ENCODE measurements at places on chromosomes 12 and 14.
A peak's percentile ranks its signal among the peaks of the same experiment; 100 is the strongest.

DNA sequence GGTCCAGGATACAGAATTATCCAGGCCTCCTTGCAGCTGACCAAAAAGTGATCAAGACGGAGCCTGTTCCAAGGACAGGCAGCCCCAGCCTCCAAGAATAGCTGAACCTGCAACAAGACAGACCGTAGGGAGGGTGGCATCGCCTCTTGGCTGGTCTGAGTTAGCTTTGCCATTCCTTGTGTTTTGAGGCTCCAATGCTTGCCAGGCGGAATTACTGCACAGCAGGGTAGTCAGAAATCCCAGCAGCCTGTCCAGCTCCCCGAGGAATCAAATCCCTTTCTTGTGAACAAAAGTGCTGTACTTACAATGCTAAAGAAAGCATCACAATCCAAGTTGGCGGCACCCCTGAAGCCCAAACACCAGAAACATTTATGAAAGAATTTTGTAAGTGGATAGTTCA is 246.9 kb downstream of the TMEM132C start:
- no peaks in the 10 kb centered on the region for H3K36me3 ChIP-seq
- H3K27me3 ChIP-seq = no peaks in the 10 kb centered on the region
- H3K4me1 ChIP-seq = no peaks in the 10 kb centered on the region
- no peak overlapping the region for H3K4me3 ChIP-seq

GRCh38 chr12:91077228-91077954 is 19.6 kb upstream of the KERA start:
- no peak for DNase-seq
- peak overlapping the region; percentile 22 for H3K4me3 ChIP-seq
- no peaks in the 10 kb centered on the region for H3K36me3 ChIP-seq
- peaks cover 12% of the 10 kb centered on the region for H3K4me1 ChIP-seq
- H3K27ac ChIP-seq = no peak overlapping the region
- H3K27me3 ChIP-seq = no peaks in the 10 kb centered on the region

- DNase-seq = peak; percentile 61
- H3K36me3 ChIP-seq = no peaks in the 10 kb centered on the region
- no peak overlapping the region for H3K27ac ChIP-seq
- no peaks in the 10 kb centered on the region for H3K4me1 ChIP-seq
- H3K4me3 ChIP-seq = no peak overlapping the region
Observed at GRCh38 chr12:11592484-11592883, 57.0 kb upstream of the ETV6 start.

DNA sequence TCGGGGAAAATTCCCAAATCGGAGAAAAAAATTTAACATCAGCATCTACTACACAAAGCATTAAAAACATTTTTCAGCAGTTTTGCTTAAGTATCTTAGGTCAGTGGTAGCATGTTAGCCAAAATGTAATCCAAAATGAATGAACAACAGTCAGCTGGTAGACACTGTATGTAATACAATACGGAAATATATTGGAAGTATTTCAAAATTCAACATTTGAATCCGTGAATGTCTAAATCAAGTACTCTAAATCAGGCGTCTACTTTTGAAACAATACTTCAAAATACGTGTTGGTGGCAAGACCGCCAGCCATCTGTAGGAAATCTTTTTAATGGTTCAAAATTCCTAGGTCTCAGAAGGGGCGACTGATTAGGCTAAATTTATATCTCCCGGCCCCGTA is 1.1 kb downstream of the SCAF11 start:
- peak overlapping the region; percentile 94 for H3K4me3 ChIP-seq
- H3K27ac ChIP-seq = peak overlapping the region; percentile 94
- H3K36me3 ChIP-seq = peaks cover 20% of the 10 kb centered on the region
- H3K4me1 ChIP-seq = peaks cover 4% of the 10 kb centered on the region

- no peak overlapping the region for H3K4me3 ChIP-seq
- DNase-seq = peak; percentile 61
- no peaks in the 10 kb centered on the region for H3K27me3 ChIP-seq
- no peaks in the 10 kb centered on the region for H3K36me3 ChIP-seq
- no peak overlapping the region for H3K27ac ChIP-seq
Observed at GRCh38 chr12:13595536-13596443, 385.6 kb downstream of the GRIN2B start.

GRCh38 chr14:63480599-63480998 is 62.6 kb downstream of the PPP2R5E start:
- H3K27me3 ChIP-seq = no peaks in the 10 kb centered on the region
- no peak overlapping the region for H3K4me3 ChIP-seq
- no peak for DNase-seq
- no peaks in the 10 kb centered on the region for H3K36me3 ChIP-seq
- no peak overlapping the region for H3K27ac ChIP-seq

DNA sequence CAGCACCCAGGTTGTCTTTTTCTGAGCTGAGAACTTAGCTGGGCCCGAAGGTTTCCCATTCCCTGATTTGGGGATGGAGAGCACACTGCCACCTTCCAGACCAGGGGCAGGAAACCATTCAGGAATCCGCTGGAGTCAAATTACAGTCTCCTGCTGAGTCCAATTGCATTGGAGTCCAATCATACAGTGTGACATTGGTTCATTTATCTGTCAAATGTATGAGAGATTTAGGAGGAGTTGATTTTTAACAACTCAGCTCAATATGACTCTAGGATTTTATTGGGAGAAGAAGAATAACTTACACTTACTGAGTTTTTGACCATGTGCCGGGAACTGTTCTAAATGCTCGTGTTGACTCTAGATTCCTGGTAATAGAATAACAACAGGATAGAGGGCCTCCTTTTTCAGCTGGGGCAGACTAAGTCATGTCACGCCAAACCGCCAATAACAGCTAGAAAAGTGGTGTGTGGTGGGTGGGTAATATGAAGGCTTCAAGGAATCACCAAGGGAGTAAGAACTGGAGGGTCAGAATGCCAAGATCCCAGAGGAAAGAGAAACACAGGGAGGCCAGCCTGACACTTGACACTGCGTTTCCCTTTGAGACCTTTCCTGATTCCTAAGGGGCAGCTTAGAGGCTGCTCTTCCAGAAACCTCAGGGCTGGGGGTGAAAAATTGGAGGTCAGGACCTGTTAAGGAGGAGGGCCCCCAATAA is 11.5 kb downstream of the SYNDIG1L start:
- H3K4me1 ChIP-seq = peaks cover 44% of the 10 kb centered on the region
- H3K27me3 ChIP-seq = no peaks in the 10 kb centered on the region
- peak; percentile 73 for DNase-seq
- H3K36me3 ChIP-seq = no peaks in the 10 kb centered on the region
- no peak overlapping the region for H3K4me3 ChIP-seq

GRCh38 chr14:30156571-30156970 is 228.9 kb upstream of the PRKD1 start:
- no peaks in the 10 kb centered on the region for H3K27me3 ChIP-seq
- H3K4me3 ChIP-seq = no peak overlapping the region
- no peak overlapping the region for H3K27ac ChIP-seq
- H3K4me1 ChIP-seq = peaks cover 2% of the 10 kb centered on the region

DNA sequence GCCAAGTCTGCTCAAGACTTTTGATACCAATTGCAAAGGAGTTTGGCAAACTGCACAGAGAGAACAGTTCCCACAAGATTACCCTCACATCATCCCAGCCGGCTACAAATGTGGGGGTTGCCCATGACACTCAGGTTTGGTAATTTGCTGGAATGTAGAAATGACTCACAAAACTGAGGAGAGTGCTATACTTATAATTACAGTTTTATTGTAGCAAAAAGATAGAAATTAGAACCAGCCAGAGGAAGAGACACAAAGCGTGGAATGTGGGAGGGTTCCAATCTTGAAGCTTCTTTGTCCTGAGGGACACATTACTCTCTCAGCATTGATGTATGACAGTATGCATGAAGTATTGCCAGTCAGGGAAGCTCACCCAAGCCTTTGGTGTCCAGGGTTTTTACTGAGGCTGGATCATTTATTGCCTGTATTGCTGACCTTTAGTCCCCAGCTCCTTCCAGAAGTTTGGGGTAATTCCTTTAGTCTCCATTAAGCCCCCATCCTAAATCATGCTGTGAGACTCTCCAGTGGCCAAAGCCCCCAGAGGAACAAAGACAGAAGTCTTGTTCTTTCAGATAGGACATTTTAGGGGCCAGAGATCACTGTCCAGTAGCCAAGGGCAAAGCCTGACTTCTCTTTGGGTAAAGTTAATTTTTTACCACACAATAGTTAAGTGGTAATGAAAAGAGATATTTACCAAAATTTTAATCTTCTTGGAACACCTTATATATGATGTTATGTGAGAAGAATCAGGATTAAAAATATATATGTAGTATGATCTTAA is 9.9 kb downstream of the TBK1 start:
- no peak overlapping the region for H3K27ac ChIP-seq
- DNase-seq = no peak
- no peaks in the 10 kb centered on the region for H3K27me3 ChIP-seq
- no peak overlapping the region for H3K4me3 ChIP-seq
- peaks cover 75% of the 10 kb centered on the region for H3K36me3 ChIP-seq

DNA sequence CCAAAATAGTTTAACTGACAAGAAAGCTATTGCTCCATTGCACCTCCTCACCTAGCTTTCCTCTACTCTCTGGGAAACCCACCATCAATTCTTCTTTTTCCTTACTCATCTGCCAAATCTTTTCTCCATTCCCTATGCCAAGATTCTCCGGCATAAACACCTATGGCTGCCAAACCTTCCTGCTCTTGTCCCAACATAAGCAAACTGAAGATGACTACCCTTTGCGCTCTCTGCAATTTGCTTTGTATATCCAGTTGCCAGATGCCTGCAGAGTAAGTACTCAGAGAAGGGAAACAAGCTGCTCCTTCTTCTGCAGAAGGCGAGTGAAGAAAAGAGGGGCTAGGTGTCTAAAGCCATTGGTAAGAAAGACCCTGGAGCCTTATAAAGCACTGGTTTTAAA is 11.5 kb downstream of the PTGER2 start:
- no peak for DNase-seq
- H3K36me3 ChIP-seq = no peaks in the 10 kb centered on the region
- H3K27me3 ChIP-seq = no peaks in the 10 kb centered on the region

- H3K27ac ChIP-seq = no peak overlapping the region
- H3K36me3 ChIP-seq = no peaks in the 10 kb centered on the region
- no peaks in the 10 kb centered on the region for H3K4me1 ChIP-seq
- no peaks in the 10 kb centered on the region for H3K27me3 ChIP-seq
- H3K4me3 ChIP-seq = no peak overlapping the region
Observed at GRCh38 chr12:67750513-67751183, 102.1 kb downstream of the DYRK2 start.

DNA sequence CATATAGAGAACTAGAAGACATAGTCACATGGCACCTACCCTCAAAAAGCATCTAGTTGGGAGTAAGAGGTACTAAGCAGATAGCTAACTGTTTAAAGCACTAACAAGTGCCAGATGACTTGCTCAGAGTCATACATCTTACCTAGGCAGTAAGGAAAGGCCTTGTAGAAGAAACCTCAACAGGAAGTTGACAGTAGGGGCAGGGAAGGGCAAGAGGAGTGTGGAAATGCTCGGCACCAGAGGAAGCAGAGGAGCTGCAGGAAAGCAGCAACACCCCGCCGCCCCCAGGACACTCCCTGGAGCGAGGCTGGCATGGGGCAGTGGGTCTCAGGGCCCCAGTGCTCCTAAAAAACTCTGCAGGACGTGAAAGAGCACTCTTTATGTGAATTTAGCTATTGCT is 92.9 kb downstream of the PPP2R5C start:
- peaks cover 31% of the 10 kb centered on the region for H3K36me3 ChIP-seq
- H3K4me1 ChIP-seq = no peaks in the 10 kb centered on the region

DNA sequence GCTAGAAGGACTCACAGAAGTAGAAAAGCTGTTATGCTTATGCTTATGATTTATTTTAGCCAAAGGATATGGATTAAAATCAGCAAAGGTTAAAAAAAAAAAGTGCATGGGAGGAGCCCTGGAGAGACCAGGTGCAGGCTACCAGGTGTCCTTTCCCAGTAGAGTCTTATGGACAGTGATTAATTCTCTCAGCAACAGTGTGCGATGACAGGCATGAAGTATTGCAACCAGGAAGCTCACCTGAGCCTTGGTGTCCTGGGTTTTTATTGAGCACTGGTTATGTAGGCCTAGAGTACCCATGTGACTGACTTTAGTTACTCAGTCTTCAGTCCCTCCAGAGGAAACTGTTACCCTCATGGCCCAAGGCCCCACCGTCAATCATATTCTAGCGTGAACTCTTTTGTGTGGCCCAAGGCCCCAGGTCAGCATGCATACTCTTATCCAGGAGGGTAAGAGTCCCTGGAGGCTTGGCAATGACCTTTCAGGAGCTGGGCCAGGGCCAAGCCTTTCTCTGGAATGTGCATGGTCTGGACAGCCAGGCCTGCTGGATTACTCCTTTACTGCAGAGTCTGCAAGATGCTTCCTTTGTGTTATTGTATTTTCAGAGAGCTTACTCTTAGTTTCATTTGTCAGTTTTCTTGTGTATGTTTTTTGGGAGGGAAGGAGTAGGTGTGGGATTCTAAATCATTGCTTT is 69.6 kb upstream of the RD3L start:
- no peaks in the 10 kb centered on the region for H3K27me3 ChIP-seq
- DNase-seq = no peak
- H3K27ac ChIP-seq = no peak overlapping the region
- H3K4me3 ChIP-seq = no peak overlapping the region
- no peaks in the 10 kb centered on the region for H3K4me1 ChIP-seq
- H3K36me3 ChIP-seq = no peaks in the 10 kb centered on the region

GRCh38 chr14:51093371-51094281 is 1.3 kb downstream of the TRIM9 start:
- peaks cover 4% of the 10 kb centered on the region for H3K4me1 ChIP-seq
- peak overlapping the region; percentile 88 for H3K4me3 ChIP-seq
- no peaks in the 10 kb centered on the region for H3K36me3 ChIP-seq
- no peak overlapping the region for H3K27ac ChIP-seq
- H3K27me3 ChIP-seq = peaks cover 72% of the 10 kb centered on the region
- DNase-seq = peak; percentile 81

All from endodermal cell (in vitro differentiated cells).